ENCODE measurements at places on chromosomes 5 and 9. TPM values are rescaled to one million over a fixed set of nuclear protein-coding genes. Genes with fewer than 3 reads are reported as not detected.
A peak's percentile ranks its signal among the peaks of the same experiment; 100 is the strongest.

The FOXD4L3 gene
- 0.36 TPM for total RNA-seq

The PRRX2 gene
- 16.8 TPM for total RNA-seq

The LHX6 gene
- total RNA-seq = 3.5 TPM

The PCDH12 gene
- 0.44 TPM for total RNA-seq

The FGF10 gene
- 2.8 TPM for total RNA-seq

The NXNL2 gene
- not detected for total RNA-seq

The TMOD1 gene
- 4.2 TPM for total RNA-seq

The NDUFA8 gene
- total RNA-seq = 33.0 TPM

The RNF208 gene
- 5.2 TPM for total RNA-seq

The ZNG1A gene
- total RNA-seq = 27.4 TPM

The IFNA2 gene
- not detected for total RNA-seq

The DMRT3 gene
- 0.42 TPM for total RNA-seq

DNA sequence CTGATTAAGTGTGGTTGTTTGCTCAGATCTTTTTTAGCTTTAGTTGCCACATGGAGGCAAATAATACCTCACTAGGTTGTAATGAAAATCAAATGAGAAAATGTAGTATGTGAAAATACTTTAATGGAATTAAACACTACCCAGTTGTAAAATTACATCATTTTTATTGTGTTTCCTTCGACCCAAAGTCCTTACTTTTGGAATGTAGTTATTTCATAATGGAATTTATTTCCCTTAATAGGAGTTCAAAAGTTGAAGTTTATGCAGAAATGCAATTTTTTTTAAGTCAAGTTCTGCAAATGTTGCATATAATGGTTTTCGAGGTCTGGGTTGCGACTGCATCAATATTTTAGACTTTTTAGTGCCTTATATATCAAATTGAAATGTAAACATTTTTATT, 31.0 kb downstream of the TNPO1 start:
- H3K27me3 ChIP-seq = no peaks in the 10 kb centered on the region
- no peak overlapping the region for H3K27ac ChIP-seq
- DNase-seq = no peak
- peak overlapping the region; percentile 92 for H3K4me3 ChIP-seq
- H3K4me1 ChIP-seq = peaks cover 48% of the 10 kb centered on the region

GRCh38 chr9:77063645-77064285, 44.3 kb downstream of the FOXB2 start:
- no peaks in the 10 kb centered on the region for H3K36me3 ChIP-seq
- DNase-seq = no peak
- no peaks in the 10 kb centered on the region for H3K27me3 ChIP-seq
- H3K4me1 ChIP-seq = no peaks in the 10 kb centered on the region
- H3K4me3 ChIP-seq = no peak overlapping the region

DNA sequence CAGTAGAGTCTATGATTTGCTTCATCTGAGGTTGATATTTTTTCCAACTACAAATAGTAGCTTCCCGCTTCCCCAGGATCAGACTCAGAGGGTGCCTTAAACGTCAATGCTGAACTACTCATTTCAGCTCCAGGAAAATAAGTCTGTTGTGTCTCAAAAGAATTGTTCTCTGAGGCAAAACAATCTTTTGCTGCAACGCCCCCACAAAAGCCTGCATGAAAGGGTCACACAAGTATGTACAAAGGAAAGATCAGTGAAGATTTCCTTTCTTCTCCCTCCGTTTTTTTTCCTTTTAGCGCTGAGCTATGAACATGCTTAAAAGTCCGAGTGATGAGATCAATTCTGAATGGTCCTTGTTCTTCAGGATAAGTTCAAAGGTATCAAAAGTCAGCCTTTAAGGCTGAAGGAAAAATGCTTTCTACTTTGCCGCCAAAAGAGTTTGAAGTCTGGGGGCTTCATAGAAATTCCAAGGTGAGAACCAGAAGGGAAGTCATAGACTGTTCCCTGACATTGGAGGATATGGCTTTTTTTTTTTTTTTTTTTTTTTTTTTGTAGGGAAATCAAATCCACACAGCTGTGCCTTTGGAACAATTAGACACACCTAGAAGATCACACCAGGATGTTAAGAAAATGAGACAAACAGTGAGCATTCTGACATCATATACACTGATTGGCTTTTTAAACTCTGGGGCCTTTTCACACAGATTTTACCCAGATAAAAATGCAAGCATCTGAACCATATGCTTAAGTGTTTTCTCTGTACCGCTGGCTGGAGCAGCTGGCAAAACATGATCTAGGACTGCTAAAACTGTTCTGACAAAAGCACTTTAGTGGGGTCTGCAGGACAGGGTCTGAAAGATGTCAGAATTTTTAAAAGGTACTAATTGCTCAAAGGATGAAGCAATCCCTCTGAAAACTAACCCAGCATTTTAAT, 329.3 kb downstream of the ENC1 start:
- no peak overlapping the region for H3K4me3 ChIP-seq
- H3K4me1 ChIP-seq = peaks cover 14% of the 10 kb centered on the region
- no peaks in the 10 kb centered on the region for H3K27me3 ChIP-seq
- no peak overlapping the region for H3K27ac ChIP-seq
- no peak for DNase-seq
- H3K36me3 ChIP-seq = no peaks in the 10 kb centered on the region

DNA sequence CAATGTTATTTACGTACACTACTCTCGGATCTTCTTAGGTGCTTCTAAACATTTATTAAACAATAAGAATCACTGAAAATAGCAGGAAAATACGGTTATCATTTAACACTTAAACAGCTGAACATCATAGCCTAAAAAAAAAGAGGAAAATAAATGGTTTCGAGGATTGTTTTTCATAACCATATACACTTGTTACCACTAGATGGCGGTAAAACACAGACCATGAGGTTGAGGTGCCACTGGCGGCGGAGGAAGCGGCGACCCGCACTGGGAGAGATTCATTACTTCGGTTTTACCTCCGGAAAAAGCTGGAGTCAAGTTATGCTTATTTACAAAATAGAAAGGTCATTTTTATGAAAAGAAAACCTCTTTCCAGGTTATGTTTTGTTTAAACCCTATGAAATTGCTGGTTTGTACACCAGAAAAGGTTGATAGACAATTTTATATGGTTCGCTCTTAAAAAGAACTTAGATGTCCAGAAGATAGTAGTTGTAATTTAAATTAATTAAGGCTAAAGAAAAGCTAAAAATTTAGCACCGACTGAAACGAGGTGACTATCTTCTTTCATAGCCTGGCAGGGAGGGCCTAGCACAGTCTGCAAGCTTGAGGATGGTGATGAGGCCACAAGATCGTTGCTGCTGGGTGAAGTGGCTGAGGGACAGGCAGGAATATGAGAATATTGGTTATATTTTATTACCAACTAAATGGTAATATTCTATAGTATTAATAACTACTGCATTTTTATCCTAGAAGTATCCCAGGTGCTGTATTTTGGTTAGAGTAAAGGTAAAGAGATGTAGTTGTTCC, 605.7 kb downstream of the RAB3C start:
- H3K27ac ChIP-seq = no peak overlapping the region
- no peaks in the 10 kb centered on the region for H3K27me3 ChIP-seq
- H3K4me1 ChIP-seq = peaks cover 10% of the 10 kb centered on the region
- DNase-seq = peak; percentile 79

- H3K4me1 ChIP-seq = peaks cover 32% of the 10 kb centered on the region
- H3K27ac ChIP-seq = no peak overlapping the region
- no peak overlapping the region for H3K4me3 ChIP-seq
- no peak for DNase-seq
Measured at GRCh38 chr5:72234868-72235267, 85.2 kb downstream of the MRPS27 start.

- H3K27me3 ChIP-seq = no peaks in the 10 kb centered on the region
- H3K27ac ChIP-seq = no peak overlapping the region
- H3K36me3 ChIP-seq = peaks cover 59% of the 10 kb centered on the region
- no peak overlapping the region for H3K4me3 ChIP-seq
- H3K4me1 ChIP-seq = no peaks in the 10 kb centered on the region
Measured at GRCh38 chr9:113258282-113258681, 17.1 kb downstream of the CDC26 start.

- H3K27me3 ChIP-seq = no peaks in the 10 kb centered on the region
- H3K36me3 ChIP-seq = no peaks in the 10 kb centered on the region
- H3K27ac ChIP-seq = no peak overlapping the region
- DNase-seq = no peak
Measured at GRCh38 chr9:108953983-108954574, 19.9 kb downstream of the ABITRAM start.

DNA sequence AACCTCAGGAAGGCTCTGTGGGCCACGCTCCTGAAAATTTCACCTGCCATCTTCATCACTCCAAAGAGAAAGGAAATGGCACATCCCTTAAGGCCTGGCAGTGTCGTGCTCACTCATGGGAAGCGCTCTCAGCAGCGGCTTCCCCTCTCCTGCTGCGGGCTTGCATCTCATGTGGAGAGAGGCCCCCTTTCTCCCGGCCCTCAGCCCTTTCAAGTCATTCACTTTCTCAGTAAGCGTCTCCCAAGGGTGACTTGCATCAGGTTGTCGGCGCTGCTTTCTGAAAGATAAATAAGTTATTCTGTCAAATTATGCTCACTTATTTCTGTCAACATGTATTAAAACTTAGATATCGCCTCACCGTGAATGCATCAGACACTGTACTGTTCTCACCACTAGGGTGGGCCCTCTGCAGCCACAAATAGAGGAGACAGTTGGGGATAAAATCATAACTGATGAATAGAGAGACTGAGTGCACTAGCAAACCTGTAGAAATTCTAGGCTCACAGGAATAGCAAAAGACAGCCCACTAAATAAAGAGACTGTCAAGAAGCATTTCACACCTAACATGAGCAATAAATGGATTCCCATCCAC, 174.6 kb downstream of the RFK start:
- peaks cover 13% of the 10 kb centered on the region for H3K4me1 ChIP-seq
- H3K27ac ChIP-seq = no peak overlapping the region
- no peak for DNase-seq
- H3K27me3 ChIP-seq = peaks cover 14% of the 10 kb centered on the region
- no peaks in the 10 kb centered on the region for H3K36me3 ChIP-seq
- H3K4me3 ChIP-seq = no peak overlapping the region

DNA sequence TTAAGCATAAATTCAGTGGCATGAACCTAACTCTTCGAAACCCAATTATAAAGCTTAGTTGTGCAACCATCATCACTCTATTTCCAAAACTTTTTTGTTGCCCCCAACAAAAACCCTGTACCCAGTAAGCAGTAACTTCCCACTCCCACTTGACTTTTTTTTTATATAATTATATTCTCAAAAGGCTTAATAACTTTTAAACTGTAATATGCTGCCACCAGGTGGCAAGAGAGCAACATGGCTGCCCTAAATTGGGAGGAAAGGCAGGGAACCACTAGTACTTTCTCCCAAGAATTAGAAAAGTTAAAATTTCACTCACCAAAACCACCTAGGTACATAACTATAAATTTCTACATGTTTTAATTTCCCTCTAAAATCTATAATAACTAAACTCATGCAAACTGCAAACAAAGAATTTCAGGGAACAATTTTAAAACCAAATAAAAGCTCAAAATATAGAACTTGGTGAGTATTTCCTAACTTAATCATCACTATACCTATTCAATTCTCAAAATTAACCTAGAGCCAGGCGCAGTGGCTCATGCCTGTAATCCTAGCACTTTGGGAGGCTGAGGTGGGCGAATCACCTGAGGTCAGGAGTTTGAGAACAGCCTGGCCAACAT, 50.2 kb upstream of the RNF38 start:
- no peak overlapping the region for H3K27ac ChIP-seq
- H3K4me1 ChIP-seq = peaks cover 9% of the 10 kb centered on the region
- H3K27me3 ChIP-seq = no peaks in the 10 kb centered on the region
- no peak for DNase-seq
- H3K36me3 ChIP-seq = no peaks in the 10 kb centered on the region

DNA sequence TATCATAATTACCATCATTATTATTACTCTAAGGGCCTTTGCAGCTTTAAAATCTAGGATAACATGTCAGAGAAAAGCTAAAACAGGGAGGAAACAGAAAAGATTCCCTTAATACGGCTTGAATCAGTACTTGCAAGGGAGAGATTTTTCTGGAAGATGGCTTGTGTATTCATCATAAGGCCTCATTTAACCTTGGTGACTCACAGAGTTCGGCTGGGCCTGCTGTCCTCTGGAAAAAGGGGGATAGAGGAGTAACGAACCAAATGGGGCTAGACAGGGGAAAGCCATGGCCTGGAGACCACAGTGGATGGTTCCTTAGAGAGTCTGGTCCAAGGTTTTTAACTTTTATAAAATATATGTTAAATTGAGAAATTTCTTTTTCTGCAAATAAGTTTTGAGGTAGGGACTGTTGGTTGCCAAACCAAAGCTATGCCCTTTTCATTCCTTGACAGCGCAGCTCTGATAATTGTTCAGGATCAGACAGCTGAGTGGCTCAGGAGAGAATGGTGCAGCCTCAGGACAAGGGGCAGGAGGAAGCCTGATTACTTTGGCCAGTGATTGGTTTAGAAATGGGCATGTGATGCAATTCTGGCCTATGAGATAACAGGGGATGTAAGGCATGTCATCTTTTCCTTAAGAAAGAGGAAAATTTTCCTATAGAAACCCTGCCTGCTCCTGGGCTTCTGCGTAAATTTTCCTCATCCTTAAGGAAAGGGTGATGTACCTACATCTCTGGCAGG, 25.6 kb upstream of the GSN start:
- H3K4me1 ChIP-seq = peaks cover 4% of the 10 kb centered on the region
- no peaks in the 10 kb centered on the region for H3K36me3 ChIP-seq
- no peaks in the 10 kb centered on the region for H3K27me3 ChIP-seq
- no peak overlapping the region for H3K4me3 ChIP-seq
- DNase-seq = no peak
- H3K27ac ChIP-seq = no peak overlapping the region

GRCh38 chr5:131264451-131265099, 722 bp downstream of the CDC42SE2 start:
- H3K4me1 ChIP-seq = peaks cover 58% of the 10 kb centered on the region
- peak overlapping the region; percentile 95 for H3K27ac ChIP-seq
- H3K4me3 ChIP-seq = peak overlapping the region; percentile 99
- no peaks in the 10 kb centered on the region for H3K27me3 ChIP-seq

- H3K27ac ChIP-seq = no peak overlapping the region
- H3K4me3 ChIP-seq = peak overlapping the region; percentile 13
- no peaks in the 10 kb centered on the region for H3K27me3 ChIP-seq
- no peak for DNase-seq
- H3K4me1 ChIP-seq = peaks cover 57% of the 10 kb centered on the region
Measured at GRCh38 chr9:137030538-137031527, 1.1 kb downstream of the FUT7 start.

DNA sequence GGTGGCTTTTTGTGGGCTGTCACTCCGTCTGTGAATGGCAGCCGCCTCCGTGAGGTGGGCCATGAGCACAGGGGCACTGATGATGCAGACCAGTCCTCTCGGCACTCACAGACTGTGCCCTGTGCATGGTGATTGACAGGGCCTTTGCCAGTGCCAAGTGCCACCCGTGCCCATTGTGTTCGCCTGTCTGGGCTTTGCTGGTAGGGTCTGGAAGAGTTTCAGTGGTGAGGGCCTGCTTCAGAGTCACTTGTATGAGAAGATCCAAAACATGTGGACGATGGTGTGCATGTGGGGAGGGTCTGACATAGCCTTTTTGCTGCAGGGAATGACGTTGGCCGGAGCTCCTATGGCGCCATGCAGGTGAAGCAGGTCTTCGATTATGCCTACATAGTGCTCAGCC, 34.9 kb downstream of the TENT4A start:
- H3K4me1 ChIP-seq = peaks cover 5% of the 10 kb centered on the region
- peaks cover 56% of the 10 kb centered on the region for H3K36me3 ChIP-seq
- no peaks in the 10 kb centered on the region for H3K27me3 ChIP-seq
- H3K4me3 ChIP-seq = no peak overlapping the region

- no peak overlapping the region for H3K4me3 ChIP-seq
- no peak for DNase-seq
- H3K27me3 ChIP-seq = no peaks in the 10 kb centered on the region
- H3K27ac ChIP-seq = no peak overlapping the region
- H3K4me1 ChIP-seq = no peaks in the 10 kb centered on the region
- no peaks in the 10 kb centered on the region for H3K36me3 ChIP-seq
Measured at GRCh38 chr5:54793468-54794134, 191.8 kb downstream of the ESM1 start.

GRCh38 chr9:109627042-109627441, 128.9 kb upstream of the PTPN3 start:
- H3K27ac ChIP-seq = no peak overlapping the region
- H3K36me3 ChIP-seq = no peaks in the 10 kb centered on the region
- DNase-seq = no peak
- no peak overlapping the region for H3K4me3 ChIP-seq
